ENCODE measurements at places on chromosomes 4 and X.

GRCh38 chr4:142274137-142274536 lies 572.0 kb downstream of the INPP4B start:
- no peak for DNase-seq

- no peak for DNase-seq
Measured at GRCh38 chr4:40587826-40588225, 41.8 kb downstream of the RBM47 start.

GRCh38 chrX:14941301-14941700 lies 68.1 kb downstream of the MOSPD2 start:
- DNase-seq: no peak

- DNase-seq: no peak
Measured at GRCh38 chr4:184392748-184393559, 81.4 kb downstream of the IRF2 start.

- no peak for DNase-seq
Measured at GRCh38 chr4:48491514-48492176, 1.6 kb downstream of the ZAR1 start.

DNA sequence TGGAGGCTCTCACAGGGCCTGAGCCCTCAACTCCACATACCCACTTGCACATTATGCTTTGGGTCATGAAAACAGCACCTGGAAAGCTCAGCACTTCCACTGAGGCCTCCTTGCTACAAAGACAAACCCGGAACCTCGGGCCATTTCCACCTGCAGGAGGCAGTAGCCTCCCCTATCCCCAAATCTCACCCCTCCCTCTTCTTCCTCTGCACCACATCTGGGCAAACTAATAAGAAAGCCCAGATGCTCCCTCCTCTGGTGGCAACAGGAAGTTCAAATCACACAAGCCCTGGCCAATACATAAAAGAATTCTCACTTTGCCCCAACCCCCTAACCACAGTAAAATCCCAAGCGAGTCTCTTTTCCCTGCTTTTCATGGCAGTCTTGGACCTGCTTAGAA lies 136.4 kb downstream of the MAPK10 start:
- DNase-seq: no peak

GRCh38 chr4:26029568-26030131 lies 115.6 kb downstream of the SMIM20 start:
- DNase-seq: no peak

- DNase-seq: no peak
Measured at GRCh38 chr4:155799794-155800123, 40.9 kb downstream of the GUCY1B1 start.

GRCh38 chrX:39730662-39731329 lies 367.0 kb downstream of the BCOR start:
- DNase-seq: peak; percentile 18

- DNase-seq: no peak
Measured at GRCh38 chr4:56255820-56256219, 131.5 kb downstream of the AASDH start.

- DNase-seq: no peak
Measured at GRCh38 chr4:188171551-188171950, 32.3 kb downstream of the TRIML1 start.

DNA sequence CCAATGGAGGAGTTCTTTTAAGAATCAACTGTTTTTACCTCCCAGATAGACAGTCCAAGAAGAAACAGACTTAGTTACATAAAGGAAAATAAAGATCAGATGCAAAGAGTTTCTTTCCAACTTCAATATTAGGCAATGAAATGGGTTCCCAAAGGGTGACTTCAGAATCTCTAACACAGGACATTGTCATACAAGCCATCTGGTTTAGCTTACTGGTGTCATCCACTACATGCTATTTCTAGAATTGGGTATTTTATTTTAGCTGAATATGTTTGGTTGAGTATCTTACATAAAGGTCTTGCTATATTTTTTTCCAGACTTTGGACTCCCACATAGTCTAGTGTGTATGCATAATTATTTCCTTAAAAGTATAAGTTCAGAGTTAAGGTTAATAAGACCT lies 162.1 kb upstream of the SLC7A11 start:
- no peak for DNase-seq

GRCh38 chr4:88447371-88448095 lies 9.4 kb upstream of the HERC5 start:
- DNase-seq: no peak

DNA sequence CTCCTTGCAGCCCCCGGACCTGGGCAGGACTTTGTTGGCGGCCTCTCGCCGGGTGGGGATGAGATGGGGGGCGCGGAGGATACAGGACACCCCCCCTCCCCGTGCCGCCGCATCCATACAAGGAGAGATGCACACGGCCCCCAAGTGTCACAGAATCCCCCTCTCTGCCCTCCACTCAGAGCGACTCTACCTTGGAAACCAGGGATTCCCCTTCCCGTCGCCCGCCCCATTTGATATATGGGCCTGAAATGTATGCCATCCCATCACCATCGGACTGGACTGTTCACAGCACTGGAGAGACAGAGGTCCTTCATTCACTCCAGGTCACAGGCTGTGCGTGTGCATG lies 426 bp downstream of the PORCN start:
- no peak for DNase-seq

DNA sequence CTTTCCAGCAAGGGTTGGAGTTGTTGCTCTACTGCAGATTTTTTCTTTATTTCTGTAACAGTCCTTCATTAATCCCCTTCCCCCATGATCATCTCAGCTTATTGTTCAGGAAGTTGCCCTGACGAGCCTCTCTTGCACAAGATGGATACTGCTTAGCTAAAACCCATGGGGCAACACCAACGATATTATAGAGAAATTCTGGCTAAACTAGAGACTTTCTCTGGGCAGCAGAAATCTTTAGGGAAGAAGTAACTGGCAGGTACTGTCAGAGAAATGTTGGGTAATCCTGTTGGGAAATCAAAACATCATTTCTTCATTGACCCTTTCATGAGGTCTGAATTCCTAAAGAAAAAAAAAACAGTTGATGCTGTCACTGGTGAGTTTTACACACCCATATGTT lies 921.3 kb downstream of the NLGN4X start:
- DNase-seq: no peak

DNA sequence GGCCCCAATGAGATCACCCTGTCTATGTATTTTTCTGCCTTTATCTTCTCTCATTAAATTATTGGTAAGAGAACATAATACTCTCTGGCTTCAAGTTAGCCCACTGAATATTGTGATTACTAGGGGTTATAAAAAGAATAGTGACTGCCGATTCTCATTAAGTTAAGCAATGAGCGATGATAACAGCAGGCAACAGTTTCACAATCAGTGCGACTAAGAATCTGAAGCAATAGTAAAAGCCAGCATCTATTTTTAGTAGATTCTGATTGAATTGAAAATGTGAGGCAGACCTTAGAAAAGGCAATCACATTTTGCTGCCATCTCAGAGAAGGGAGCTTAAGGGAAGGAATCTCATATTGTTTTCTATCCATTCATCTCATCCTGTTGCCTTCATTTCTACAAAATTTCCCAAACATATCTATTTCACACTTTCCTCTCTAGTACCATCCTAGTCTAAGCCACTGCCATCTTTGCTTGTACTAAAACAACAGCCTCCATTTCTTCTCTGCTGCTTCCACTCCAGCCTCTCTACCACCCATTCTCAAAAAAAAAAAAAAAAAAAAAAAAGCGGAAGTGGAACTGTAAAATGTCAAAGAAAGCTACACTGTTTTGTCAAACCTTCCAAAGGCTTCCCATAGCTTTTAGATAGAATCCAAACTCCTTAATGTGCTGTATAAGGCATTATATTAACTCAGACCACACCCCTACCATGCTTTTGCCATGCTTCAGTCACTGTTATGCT lies 17.4 kb downstream of the GABRA4 start:
- DNase-seq: no peak

DNA sequence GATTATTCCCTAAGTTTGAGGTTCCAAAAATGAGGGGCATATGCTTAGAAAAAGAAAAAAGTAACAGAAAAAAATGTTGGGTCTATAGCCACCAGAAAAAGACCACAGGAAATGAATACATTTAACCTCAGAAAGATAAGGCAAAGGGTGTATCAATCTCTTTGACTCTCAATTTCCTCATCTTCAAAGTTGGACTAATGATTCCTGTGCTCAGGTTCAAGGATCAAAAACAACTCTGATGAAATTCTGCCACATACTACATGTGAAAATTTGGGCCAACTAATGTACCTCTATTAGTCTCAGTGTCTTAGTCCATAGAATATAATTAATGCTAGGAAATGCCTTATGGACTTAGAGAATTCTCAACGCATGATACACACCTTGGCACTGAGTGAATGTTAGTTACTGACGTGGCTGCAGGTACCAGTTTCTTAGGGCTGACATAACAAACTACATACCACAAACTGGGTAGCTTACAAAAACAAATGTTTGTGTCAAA lies 257.7 kb downstream of the ANKRD50 start:
- no peak for DNase-seq

DNA sequence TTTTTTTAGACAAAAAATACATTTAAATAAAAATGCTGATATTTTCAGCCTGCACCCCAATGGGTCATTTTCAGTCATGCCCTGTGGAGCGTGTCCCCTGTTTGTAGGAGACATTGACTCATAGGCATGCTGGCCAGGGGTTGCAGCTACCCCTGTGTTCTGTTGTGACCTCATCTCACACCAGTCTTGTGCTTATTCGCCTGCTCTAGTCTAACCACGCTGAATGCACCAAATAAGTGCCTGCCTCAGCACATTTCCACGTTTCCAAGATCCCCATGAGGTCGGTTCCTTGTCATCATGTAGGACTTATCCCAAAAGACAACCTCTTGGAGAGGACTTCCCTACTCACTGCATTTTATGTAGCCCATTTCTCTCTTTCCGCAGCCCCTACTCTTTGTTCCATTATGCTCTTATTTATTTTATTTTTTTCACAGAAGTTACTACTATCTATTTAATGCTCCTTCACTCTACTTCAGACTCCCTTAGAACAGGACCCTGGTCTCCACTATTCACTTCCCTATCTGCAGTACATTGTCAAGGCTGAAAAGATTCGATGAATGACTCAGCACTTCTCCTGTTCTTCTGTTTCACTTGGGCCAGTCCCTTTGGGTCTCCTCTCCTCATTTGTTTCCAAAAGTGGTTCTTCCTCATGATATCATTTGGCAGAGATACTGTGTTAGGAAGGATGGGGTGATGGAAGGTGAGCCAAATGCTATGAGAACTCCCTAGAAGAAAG lies 109.7 kb downstream of the MSL3 start:
- no peak for DNase-seq
